Sigmoid colon (tissue), 7 donors: ENCODE measurements at places on chromosomes 7 and 10. TPM values are rescaled to one million over a fixed set of nuclear protein-coding genes. Genes with fewer than 3 reads are reported as not detected.

GRCh38 chr7:83794829-83795228 is 145.9 kb upstream of the SEMA3E start:
- no peaks in the 10 kb centered on the region for H3K27me3 ChIP-seq
- no peak overlapping the region for H3K4me3 ChIP-seq
- no peak overlapping the region for H3K27ac ChIP-seq
- H3K4me1 ChIP-seq = no peaks in the 10 kb centered on the region
- H3K36me3 ChIP-seq = no peaks in the 10 kb centered on the region

- H3K4me3 ChIP-seq = no peak overlapping the region
- H3K27ac ChIP-seq = peak overlapping the region; percentile 90
- DNase-seq = no peak
- H3K4me1 ChIP-seq = peaks cover 74% of the 10 kb centered on the region
Observed at GRCh38 chr10:29636178-29636577, 1.4 kb upstream of the SVIL start.

- peak within 1 kb of the TSS; percentile 82 for H3K4me3 ChIP-seq
- H3K36me3 ChIP-seq = peaks cover 32% of the 10 kb centered on the region
- no peaks in the 10 kb centered on the region for H3K27me3 ChIP-seq
- DNase-seq = peak; percentile 90
Observed at GRCh38 chr10:98446661-98447221, at the start of gene HPS1. TSS of gene HPS1 (minus strand) at chr10:98446935. CDS start at chr10:98443240, 3,695 bp downstream.

Gene SLC18A2
- total RNA-seq = 0.99 TPM

Gene GIMAP6
- 11.9 TPM for total RNA-seq
